Activated T-cell treated with anti-CD3 and anti-CD28 coated beads, Interleukin-2, amount 50 U/mL, for 4 hours (primary cell): ENCODE measurements at places on chromosomes 6 and 20. TPM values are rescaled to one million over a fixed set of nuclear protein-coding genes. Genes with fewer than 3 reads are reported as not detected.

DNA sequence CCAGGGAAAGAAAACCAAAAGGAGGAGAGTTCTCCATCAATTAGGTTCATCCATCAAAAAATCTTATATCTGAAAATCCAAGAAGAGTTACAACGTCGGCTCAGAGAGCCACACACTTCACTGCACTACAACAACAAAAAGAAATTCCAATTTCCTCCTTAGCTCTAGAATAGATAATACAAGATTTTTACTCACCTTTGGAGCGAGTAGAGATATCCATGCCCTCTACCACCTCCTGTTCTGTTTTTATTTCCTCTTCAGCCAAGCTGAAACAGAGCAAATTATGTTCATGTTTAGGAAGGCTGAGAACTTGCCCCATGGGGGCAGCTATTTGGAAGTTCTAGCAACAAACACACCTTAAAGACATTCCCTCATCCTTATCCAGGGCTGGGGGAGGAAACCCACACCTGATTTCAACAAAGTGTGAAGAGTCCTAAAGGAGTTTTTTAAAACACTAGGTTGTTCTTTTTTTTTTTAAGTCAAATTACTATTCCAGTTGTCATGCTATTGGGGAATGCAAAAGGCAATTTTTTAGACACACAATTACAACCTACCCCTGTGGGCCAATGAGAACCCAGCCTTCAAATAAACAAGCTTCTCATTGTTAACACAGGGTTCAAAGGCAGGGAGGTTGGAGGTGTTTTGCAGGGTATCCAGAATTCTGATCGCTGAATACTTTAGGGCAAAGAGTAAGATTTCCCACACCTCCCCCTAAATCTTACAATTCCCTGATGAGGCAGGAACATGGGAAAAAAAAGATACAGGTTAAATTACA, 8.7 kb downstream of the ZMYND8 start:
- no peak for DNase-seq

- no peak for DNase-seq
These were observed 528.4 kb downstream of the PKHD1 start for GRCh38 chr6:51559059-51559458.

DNA sequence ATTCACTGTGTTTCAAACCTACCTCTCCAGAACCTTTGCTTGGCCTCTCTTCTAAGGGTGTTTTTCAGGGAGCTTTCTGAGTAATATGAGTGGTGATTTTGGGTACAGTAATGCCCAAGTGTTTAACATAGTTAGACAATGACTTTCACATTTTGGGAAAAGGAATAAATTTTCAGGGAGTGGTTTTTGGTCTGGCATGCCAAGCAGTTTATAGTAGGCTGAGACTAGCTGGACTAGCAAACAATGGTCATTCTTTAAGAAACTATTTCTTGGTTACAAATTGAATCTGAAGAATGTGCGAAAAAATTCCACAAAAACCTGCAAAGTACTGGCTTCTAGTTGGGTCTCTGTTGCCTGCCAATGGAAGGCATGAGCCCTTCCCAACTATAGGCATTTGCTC, 15.4 kb downstream of the FNDC1 start:
- DNase-seq: no peak

DNA sequence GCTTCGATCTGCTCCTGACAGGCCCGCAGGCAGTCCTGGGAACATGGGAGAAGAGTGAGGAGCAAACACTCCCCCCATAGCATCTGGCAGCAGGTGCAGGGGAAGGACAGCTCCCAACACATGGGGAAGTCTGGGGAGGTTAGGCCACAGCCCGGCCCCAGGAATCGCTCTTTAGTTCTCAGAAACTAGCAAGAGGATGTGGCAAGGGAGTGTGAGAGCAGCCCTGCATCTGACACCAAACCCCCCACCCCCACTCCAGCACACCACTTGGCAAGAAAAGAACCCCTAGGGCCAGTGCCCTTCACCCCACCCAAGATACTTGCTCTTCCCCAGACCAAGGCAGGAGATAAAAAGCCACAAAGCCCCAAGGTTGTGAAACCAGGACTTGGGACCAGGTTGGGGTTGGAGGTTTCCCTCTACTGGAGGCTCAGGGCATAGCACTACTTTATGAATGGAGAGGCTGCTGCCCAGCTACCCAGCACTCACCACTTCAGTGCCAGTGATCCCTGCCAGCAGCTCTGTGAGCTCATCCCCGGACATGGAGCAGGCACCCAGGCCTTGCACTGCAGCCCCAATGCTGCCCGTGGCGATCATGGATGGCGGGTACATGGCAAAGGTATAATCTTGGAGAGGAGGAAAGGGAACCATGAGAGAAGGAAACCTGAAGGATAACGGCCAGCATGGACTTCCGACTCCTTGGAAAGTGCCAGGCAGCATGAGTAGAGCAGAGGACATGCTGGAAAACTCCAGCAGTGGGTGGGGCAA, 5.4 kb downstream of the CCND3 start:
- DNase-seq: peak; percentile 51

The BFSP1 gene
- total RNA-seq: 0.45 TPM
